ENCODE measurements at places on chromosomes 1 and 21. TPM values are rescaled to one million over a fixed set of nuclear protein-coding genes. Genes with fewer than 3 reads are reported as not detected.

GRCh38 chr1:235601104-235601503, 48.5 kb downstream of the GNG4 start:
- DNase-seq = peak; percentile 63
- no peak overlapping the region for H3K4me3 ChIP-seq
- no peaks in the 10 kb centered on the region for H3K27me3 ChIP-seq
- H3K27ac ChIP-seq = no peak overlapping the region
- H3K36me3 ChIP-seq = no peaks in the 10 kb centered on the region
- no peaks in the 10 kb centered on the region for H3K4me1 ChIP-seq

GRCh38 chr1:29488086-29488793, 251.9 kb downstream of the PTPRU start:
- H3K27ac ChIP-seq = no peak overlapping the region
- H3K27me3 ChIP-seq = peaks cover 44% of the 10 kb centered on the region
- no peaks in the 10 kb centered on the region for H3K36me3 ChIP-seq
- no peaks in the 10 kb centered on the region for H3K4me1 ChIP-seq
- DNase-seq = no peak

DNA sequence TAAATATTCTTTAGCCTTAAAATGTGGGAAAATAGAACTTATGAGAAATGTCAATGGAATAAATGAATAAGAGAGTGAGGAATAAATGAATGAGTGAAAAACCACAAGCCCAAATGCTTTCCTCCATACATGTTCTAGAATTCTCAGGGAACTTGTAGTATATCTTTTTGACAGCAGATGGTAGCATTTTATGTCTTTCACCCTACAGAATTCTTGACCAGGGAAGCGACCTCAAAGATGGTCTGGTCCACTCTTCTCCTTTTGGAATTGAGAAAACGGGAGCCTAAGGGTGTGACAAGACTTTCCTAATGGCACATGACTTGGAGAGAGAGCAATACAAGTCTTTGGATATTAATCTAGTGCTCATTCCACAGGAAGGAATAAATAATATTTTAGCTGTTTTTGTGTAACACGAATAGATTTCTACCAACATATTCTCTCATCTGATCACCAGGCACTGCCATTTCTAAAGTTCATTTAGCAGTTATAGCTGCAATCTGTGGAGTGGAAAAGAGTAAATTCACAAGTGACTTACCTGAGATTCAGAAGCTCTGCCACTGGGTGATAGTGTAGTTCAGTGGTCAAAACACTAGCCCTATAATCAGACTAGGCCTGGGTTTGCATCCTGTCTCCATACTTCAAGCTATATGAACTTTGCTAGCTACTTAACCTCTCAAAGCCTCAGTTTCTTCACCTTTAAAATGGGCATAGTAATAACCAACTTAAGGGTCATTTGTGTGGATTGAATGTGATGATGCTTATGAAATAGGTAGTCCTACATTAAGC, 15.0 kb upstream of the F5 start:
- H3K36me3 ChIP-seq = no peaks in the 10 kb centered on the region
- DNase-seq = peak; percentile 55
- no peak overlapping the region for H3K27ac ChIP-seq
- no peak overlapping the region for H3K4me3 ChIP-seq
- H3K4me1 ChIP-seq = no peaks in the 10 kb centered on the region

GRCh38 chr1:59220356-59220755, 76.5 kb upstream of the FGGY start:
- peaks cover 7% of the 10 kb centered on the region for H3K4me1 ChIP-seq
- H3K27ac ChIP-seq = no peak overlapping the region
- no peaks in the 10 kb centered on the region for H3K27me3 ChIP-seq
- DNase-seq = peak; percentile 24
- no peaks in the 10 kb centered on the region for H3K36me3 ChIP-seq
- H3K4me3 ChIP-seq = no peak overlapping the region

DNA sequence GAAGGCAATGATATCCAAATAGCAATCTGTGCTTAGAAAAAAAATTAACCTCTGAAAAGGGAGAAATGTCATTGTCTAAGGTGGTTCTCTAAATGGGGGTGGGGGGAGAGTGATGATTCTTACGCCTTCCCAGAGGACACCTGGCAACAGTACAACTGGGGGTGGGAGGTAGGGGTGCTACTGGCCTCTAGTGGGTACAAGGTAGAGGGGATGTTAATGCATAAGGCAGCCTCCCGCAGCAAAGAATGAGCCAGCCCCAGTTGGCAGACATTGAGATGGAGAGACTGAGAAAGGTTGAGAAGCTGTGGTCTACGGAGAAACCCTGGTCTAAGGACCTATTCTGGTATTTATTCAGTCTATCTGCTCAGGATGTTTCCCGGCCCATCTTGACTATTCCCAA, 472.2 kb upstream of the RUNX1 start:
- H3K4me3 ChIP-seq = no peak overlapping the region
- H3K27ac ChIP-seq = no peak overlapping the region
- no peaks in the 10 kb centered on the region for H3K27me3 ChIP-seq

DNA sequence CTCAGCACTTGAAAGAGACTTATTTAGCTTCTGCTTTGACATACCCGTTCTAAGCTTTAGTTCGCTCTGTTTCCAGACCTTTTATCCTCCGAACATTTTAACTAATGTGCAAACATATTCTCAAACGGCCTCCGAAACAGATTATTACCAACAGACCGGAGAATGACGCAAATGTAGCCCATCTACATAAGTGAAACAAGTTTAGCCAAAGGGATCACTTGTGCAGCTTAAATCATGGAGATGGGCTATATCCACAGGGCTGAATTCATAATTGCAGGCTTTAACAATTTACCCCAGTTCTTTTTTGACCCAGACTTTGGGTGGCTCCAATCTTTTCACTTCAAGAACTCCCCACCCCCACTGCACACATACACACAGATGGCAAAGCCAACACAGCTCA, 119.7 kb downstream of the KCNH1 start:
- H3K36me3 ChIP-seq = no peaks in the 10 kb centered on the region
- DNase-seq = no peak
- no peak overlapping the region for H3K27ac ChIP-seq

DNA sequence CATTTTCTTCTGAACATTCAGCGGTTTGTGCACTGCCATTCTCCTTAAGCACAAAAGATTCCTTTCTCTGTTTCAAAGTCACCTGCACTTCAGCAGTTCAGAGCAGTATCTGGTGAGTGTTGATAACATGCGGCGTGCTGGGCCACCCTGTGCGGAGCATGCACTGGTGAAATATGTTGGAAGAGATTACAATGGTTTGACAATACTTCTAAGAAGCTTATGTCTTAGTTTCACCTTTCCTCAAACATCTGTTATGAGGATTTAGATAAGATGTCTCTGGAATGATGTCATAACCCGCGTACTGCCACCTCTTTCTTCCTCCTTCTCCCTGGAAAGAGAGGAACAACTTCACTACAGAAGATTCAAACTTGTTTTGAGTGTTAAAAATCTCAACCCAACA, 650.3 kb downstream of the AJAP1 start:
- no peak overlapping the region for H3K4me3 ChIP-seq

GRCh38 chr1:60906526-60906925, 175.8 kb upstream of the NFIA start:
- no peaks in the 10 kb centered on the region for H3K27me3 ChIP-seq
- peak overlapping the region; percentile 59 for H3K27ac ChIP-seq
- H3K4me1 ChIP-seq = no peaks in the 10 kb centered on the region
- no peak for DNase-seq

DNA sequence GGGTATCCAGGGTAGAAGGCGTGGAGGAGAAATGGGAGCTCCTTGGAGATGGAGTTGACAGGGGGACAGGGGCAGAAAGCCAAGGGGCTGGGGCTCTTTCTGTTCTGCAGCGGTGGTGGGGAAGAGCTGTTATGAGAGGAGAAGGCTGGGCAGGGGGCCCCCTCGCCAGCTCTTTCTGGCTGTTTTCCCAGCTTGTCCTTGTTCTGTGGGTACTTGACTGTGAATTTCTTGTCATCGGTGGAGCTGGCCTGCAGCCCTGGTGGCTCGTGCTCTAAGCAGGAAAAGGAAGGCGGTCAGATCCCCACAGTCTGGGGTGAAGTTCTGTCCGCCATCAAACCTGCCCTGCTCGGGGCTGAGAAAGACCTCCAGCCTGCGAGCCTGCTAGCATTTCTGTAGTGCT, 7.6 kb downstream of the ZNF683 start:
- no peaks in the 10 kb centered on the region for H3K36me3 ChIP-seq
- no peak for DNase-seq
- no peak overlapping the region for H3K4me3 ChIP-seq
- H3K27ac ChIP-seq = no peak overlapping the region

DNA sequence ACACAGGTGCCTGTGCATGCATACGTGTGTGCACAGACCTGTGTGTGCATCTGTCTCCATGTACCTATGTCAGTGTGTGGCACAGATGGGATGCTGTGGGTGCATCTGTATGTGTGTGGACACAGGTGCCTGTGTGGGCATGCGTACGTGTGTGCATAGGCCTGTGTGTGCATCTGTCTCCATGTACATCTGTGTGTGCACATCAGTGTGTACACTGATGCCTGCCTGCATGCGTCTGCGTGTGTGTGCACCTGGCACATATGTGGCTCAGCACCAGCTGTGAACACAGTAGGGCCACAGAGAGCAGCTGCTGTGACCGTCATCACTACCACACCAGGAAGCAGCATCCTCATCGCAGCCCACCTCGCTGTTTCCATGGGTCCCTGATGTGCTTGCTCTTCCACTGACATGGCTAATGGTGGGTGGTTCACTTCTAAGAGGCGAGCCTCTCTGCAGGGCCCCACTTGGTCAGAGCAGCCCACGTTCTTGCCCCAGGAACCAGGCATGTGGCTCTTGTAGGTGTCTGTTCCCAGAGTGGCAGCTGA, 9.6 kb upstream of the SPATC1L start:
- no peak overlapping the region for H3K27ac ChIP-seq
- H3K27me3 ChIP-seq = no peaks in the 10 kb centered on the region
- H3K36me3 ChIP-seq = peaks cover 50% of the 10 kb centered on the region
- H3K4me3 ChIP-seq = no peak overlapping the region
- DNase-seq = no peak

- no peak for DNase-seq
- no peaks in the 10 kb centered on the region for H3K4me1 ChIP-seq
- H3K36me3 ChIP-seq = peaks cover 99% of the 10 kb centered on the region
- H3K27me3 ChIP-seq = no peaks in the 10 kb centered on the region
Observed at GRCh38 chr1:220137019-220137786, 43.3 kb downstream of the IARS2 start.

- peaks cover 30% of the 10 kb centered on the region for H3K4me1 ChIP-seq
- no peaks in the 10 kb centered on the region for H3K27me3 ChIP-seq
- H3K4me3 ChIP-seq = peak overlapping the region; percentile 94
- peak; percentile 56 for DNase-seq
- peaks cover 25% of the 10 kb centered on the region for H3K36me3 ChIP-seq
Observed at GRCh38 chr1:111141245-111142220, 1.5 kb downstream of the CEPT1 start.

GRCh38 chr1:160963521-160963920, 8.9 kb upstream of the ITLN2 start:
- no peak overlapping the region for H3K27ac ChIP-seq
- DNase-seq = no peak
- H3K4me1 ChIP-seq = no peaks in the 10 kb centered on the region

DNA sequence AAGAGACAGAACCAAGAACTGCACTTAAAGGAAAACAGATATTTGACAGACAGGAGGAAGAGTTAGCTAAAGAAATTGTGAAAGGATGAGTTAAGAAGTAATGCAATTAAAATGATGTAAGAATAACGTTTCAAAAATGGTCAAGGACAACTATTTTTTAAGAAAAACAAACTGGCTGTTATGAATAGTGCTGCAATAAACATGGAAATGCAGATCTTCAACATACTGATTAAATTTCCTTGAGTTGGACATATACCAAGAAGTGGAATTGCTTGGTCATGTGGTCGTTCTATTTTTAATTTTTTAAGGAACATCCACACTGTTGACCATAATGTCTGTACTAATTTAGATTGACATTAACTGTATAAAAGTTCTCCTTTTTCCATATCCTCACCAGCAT, 23.1 kb upstream of the PHTF1 start:
- DNase-seq = no peak
- H3K4me3 ChIP-seq = no peak overlapping the region
- H3K27me3 ChIP-seq = no peaks in the 10 kb centered on the region
- H3K4me1 ChIP-seq = peaks cover 26% of the 10 kb centered on the region
- H3K27ac ChIP-seq = no peak overlapping the region
- no peaks in the 10 kb centered on the region for H3K36me3 ChIP-seq

- H3K27me3 ChIP-seq = no peaks in the 10 kb centered on the region
- peaks cover 4% of the 10 kb centered on the region for H3K4me1 ChIP-seq
- peaks cover 43% of the 10 kb centered on the region for H3K36me3 ChIP-seq
- H3K4me3 ChIP-seq = no peak overlapping the region
- no peak for DNase-seq
Observed at GRCh38 chr1:37699147-37699546, 6.8 kb downstream of the CDCA8 start.

GRCh38 chr1:119266858-119267257, 101.7 kb upstream of the HAO2 start:
- H3K27me3 ChIP-seq = no peaks in the 10 kb centered on the region
- H3K4me1 ChIP-seq = no peaks in the 10 kb centered on the region
- no peak overlapping the region for H3K4me3 ChIP-seq
- DNase-seq = no peak
- no peak overlapping the region for H3K27ac ChIP-seq
- no peaks in the 10 kb centered on the region for H3K36me3 ChIP-seq

DNA sequence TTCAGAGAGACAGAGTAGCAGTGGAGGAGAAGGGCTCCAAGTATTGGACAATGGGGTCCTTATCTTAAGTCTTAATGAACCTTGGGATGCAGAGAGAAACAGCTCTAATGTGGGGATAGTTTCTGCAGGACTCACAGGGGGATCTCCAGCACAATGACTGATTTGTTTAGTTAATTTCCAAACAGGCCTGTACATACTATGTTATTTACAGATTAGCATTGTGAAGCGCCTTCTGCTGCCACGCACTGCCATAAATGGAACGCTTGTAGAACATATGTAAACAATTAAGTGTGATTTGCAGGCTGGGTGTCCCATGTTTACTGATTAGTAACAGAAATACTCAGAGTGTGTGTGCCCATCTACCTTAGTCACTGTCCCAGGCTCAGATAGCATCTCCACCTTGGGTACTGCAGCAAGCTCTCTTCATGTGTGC, 56.1 kb downstream of the NTPCR start:
- no peak for DNase-seq
- H3K27me3 ChIP-seq = no peaks in the 10 kb centered on the region
- H3K36me3 ChIP-seq = peaks cover 25% of the 10 kb centered on the region
- H3K4me3 ChIP-seq = no peak overlapping the region
- H3K4me1 ChIP-seq = no peaks in the 10 kb centered on the region

- no peak for DNase-seq
- no peak overlapping the region for H3K27ac ChIP-seq
- no peaks in the 10 kb centered on the region for H3K36me3 ChIP-seq
- no peak overlapping the region for H3K4me3 ChIP-seq
Observed at GRCh38 chr1:43011020-43011419, 52.4 kb upstream of the SLC2A1 start.

- peak; percentile 93 for DNase-seq
- no peak overlapping the region for H3K4me3 ChIP-seq
- H3K36me3 ChIP-seq = no peaks in the 10 kb centered on the region
Observed at GRCh38 chr1:57411262-57411661, 12.6 kb downstream of the DAB1 start.

FAM167B gene
- not detected for total RNA-seq

CLEC20A gene
- not detected for total RNA-seq

OR10J1 gene
- not detected for total RNA-seq

PPOX gene
- 30.3 TPM for total RNA-seq

CFH gene
- 31.6 TPM for total RNA-seq

OR14K1 gene
- not detected for total RNA-seq

LCE3D gene
- not detected for total RNA-seq

ZBTB8B gene
- not detected for total RNA-seq

AIM2 gene
- total RNA-seq = not detected
